ENCODE measurements at places on chromosomes 6 and 20. TPM values are rescaled to one million over a fixed set of nuclear protein-coding genes. Genes with fewer than 3 reads are reported as not detected.
A peak's percentile ranks its signal among the peaks of the same experiment; 100 is the strongest.

The SLC22A3 gene
- not detected for total RNA-seq

The CPNE5 gene
- total RNA-seq = 1.5 TPM

DNA sequence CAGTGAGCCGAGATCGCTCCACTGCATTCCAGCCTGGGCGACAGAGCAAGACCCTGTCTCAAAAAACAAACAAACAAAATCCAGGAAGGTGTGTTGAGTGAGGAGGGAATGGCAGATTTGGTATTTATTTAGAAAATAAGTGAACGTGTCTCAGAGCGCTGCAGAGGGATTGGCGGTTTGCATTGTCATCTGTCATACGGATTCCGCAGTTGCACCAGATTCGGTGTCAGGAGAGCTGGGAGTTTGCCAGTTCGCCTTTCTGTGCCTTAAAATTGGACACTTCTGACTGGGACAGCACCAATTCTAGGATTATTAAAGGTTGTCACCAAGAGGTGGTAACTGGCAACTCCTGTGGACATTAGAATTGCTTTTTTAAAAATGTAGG lies 912 bp downstream of the SNRNP48 start:
- peaks cover 40% of the 10 kb centered on the region for H3K4me1 ChIP-seq
- H3K27me3 ChIP-seq = no peaks in the 10 kb centered on the region
- peak overlapping the region; percentile 55 for H3K27ac ChIP-seq
- H3K4me3 ChIP-seq = peak overlapping the region; percentile 99
- H3K36me3 ChIP-seq = peaks cover 11% of the 10 kb centered on the region

GRCh38 chr20:57040466-57040865 lies 226.0 kb downstream of the BMP7 start:
- H3K4me1 ChIP-seq = no peaks in the 10 kb centered on the region
- H3K4me3 ChIP-seq = no peak overlapping the region
- peaks cover 16% of the 10 kb centered on the region for H3K27me3 ChIP-seq
- no peaks in the 10 kb centered on the region for H3K36me3 ChIP-seq

GRCh38 chr6:135159531-135159930 lies 21.6 kb upstream of the MYB start:
- peak; percentile 79 for DNase-seq
- peaks cover 55% of the 10 kb centered on the region for H3K4me1 ChIP-seq
- H3K36me3 ChIP-seq = no peaks in the 10 kb centered on the region
- H3K27ac ChIP-seq = no peak overlapping the region

DNA sequence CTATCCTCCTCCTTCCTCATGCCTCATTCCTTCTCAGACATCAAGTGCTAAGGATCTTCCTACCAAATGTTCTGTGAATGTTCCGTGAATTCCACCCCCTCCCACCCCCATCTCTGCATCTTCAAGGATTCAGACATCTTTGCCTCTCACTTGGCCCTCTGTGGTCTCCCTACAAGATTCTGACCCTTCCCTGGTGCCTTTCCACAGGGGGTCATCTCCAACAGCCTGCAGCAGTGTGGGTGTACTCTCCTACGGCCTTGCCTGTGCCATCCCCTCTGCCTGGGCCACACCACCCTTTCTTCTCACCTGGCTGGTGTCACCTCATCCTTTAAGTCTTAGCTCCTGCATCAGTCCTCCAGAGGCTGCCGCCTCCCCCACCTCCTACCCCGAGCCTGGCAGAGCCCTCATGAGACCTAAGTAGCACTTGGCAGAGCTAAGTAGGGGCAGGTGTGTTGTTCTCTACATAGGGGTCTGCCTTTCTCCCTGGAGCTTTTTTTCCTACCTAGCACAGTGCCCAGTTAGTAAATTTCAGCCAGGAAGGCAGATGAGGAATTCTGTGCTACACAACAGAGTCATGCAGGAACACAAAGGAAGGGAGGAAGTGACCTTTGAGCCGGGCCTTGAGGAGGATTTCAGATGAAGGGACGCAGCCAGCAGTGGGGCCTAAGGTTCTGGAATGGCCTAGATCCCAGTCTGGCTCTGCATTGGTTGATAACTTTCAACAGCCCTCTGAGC lies 43.1 kb downstream of the TM9SF4 start:
- DNase-seq = no peak
- H3K4me3 ChIP-seq = no peak overlapping the region
- H3K36me3 ChIP-seq = peaks cover 38% of the 10 kb centered on the region
- H3K27ac ChIP-seq = no peak overlapping the region
- peaks cover 4% of the 10 kb centered on the region for H3K4me1 ChIP-seq

- no peak overlapping the region for H3K4me3 ChIP-seq
- peaks cover 5% of the 10 kb centered on the region for H3K36me3 ChIP-seq
- H3K4me1 ChIP-seq = peaks cover 27% of the 10 kb centered on the region
- DNase-seq = peak; percentile 7
- H3K27ac ChIP-seq = no peak overlapping the region
Observed at GRCh38 chr20:17614812-17615644, 45.2 kb downstream of the DSTN start.

- H3K4me1 ChIP-seq = peaks cover 21% of the 10 kb centered on the region
- H3K27ac ChIP-seq = peak overlapping the region; percentile 44
- peaks cover 1% of the 10 kb centered on the region for H3K27me3 ChIP-seq
- peak overlapping the region; percentile 83 for H3K4me3 ChIP-seq
- DNase-seq = peak; percentile 82
Observed at GRCh38 chr6:30259140-30260035, 46.2 kb upstream of the TRIM26 start.

- peaks cover 36% of the 10 kb centered on the region for H3K36me3 ChIP-seq
- no peak overlapping the region for H3K4me3 ChIP-seq
- H3K27me3 ChIP-seq = no peaks in the 10 kb centered on the region
- H3K27ac ChIP-seq = no peak overlapping the region
- H3K4me1 ChIP-seq = no peaks in the 10 kb centered on the region
Observed at GRCh38 chr6:143468026-143468425, 17.4 kb downstream of the PEX3 start.

GRCh38 chr6:136798044-136798443 lies 5.8 kb upstream of the MAP3K5 start:
- no peak overlapping the region for H3K4me3 ChIP-seq
- H3K27ac ChIP-seq = no peak overlapping the region
- no peak for DNase-seq
- H3K4me1 ChIP-seq = peaks cover 5% of the 10 kb centered on the region

DNA sequence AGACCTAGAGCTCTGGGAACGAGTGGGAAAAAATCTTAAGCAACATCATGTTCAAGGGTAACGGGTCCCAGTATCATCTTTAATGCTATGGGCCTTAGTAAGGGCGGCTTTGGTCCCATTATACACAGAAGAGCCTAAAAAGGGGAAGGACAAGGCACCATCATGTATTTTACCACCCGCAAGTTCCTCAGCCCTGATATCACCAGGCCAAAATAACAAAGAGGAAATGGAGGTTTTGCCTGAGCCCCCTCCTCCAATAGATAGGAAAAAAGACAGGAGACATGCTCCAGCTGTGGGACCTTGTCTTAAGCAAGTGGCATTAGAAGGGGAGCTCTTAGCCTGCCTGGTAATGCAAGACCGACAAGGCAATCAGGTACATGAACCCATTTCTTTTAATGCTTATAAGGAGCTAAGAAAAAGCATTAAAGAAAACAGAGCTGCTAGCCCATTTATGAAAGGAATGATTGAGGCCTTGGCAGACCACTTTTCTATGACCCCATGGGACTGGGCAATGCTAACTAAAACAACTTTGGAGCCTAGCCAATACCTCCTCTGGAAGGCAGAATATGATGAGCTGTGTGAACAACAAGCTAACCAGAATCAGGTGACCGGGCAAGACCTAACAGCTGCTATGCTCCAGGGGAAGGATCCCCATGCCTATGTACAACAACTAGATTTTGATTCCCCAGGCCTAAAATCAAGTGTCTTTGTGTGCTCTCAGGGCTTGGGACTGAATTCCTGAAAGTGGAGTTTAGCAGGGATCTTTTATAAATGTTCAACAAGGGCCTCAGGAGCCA lies 23.2 kb downstream of the HLA-DPA1 start:
- H3K27me3 ChIP-seq = peaks cover 32% of the 10 kb centered on the region
- no peak for DNase-seq
- no peaks in the 10 kb centered on the region for H3K36me3 ChIP-seq
